T47D (cell line): ENCODE measurements at places on chromosomes 1 and 21.

GRCh38 chr1:226365831-226366231 lies 42.1 kb downstream of the PARP1 start:
- no peak for DNase-seq

DNA sequence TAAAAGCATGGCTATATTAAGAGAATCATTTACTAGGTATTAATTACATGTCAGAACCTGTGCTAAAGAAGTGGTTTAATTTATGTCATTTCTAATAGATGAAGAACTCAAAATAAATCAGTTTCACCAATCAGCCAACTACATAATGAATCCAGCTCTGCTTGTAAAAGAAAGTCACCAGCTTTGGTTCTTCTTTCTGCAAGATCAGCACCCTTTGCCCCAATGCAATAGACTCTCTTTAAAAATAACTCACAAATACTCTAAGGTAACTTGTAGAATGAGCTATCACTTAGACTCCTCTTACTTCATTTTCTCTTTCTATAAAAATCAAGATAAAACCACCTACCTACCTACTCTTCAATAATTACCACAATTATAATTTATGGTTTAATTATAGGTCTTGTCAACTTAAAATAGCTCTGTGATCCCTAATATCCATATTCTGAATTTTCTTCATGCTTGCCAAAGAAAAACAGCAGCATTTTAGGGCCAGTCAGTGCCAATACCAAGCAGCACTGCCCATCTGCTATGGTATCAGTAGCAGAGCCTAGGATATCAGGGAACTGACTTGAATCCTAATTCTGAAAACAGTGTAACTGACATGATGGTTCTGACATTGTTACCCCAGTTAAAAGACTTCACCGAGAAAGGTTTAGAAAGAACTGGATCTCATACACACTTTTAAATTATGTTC lies 11.3 kb downstream of the SLC19A2 start:
- no peak for DNase-seq

DNA sequence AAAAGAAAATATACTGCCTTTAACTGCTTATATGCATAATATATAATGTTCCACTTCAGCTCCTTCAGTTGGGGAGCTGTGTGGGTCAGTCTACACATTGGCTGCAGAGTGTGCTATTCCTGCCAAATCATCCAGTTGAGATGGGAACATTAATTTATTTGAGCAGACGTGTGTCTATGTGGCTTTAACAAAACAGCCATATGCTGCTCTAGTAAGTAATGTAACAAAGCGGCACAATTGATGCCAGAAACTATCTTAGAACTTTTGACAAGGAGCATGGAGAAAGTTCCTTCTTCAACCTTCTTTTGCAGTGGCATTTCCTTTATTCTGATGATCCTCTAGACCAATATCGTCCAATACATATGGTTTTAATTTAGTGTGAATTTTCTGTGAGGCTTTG lies 285.9 kb upstream of the C1orf87 start:
- DNase-seq = no peak

DNA sequence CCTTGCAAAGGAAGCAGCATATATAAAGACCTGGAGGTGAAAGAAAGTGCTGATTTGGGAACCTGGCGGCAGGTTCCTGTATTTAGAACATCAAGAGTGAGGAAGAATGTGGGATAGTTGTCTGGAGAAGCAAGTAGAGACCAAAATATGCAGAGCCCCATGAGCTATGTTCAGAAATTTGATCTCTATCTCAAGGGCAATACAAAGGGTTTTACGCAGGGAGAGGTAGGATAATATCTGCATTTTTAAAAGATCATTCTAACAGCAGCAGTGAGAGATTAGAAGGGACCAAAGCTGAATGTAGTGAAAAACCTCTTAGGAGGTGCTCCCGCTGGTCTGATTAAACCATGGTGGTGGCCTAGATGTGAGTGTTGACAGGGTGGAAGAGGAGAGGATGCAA lies 453.9 kb upstream of the PKN2 start:
- no peak for DNase-seq

DNA sequence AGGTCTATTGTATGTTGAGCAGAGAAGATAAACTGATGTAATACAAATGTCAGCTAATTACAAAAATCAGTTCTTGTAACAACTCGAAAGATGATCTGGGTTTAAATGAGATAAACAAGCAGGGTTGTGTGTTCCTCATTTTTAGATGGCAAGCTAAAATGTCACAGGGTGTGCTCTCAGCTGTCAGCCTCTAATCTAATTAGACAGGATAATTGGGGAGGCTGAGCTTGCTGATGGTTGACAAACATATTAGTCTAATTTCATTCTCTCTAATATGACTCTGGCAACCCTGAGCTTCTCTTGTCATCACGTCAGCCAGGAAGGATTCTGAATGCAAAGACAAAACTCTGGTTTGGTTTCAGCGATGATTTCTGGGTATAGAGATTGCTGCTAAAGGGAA lies 335.3 kb upstream of the KAZN start:
- no peak for DNase-seq

- no peak for DNase-seq
These were observed 10.8 kb upstream of the ERMAP start for GRCh38 chr1:42806171-42806570.

GRCh38 chr1:203581841-203582240 lies 44.8 kb upstream of the ATP2B4 start:
- no peak for DNase-seq
